ENCODE measurements at places on chromosomes 11 and 22.

DNA sequence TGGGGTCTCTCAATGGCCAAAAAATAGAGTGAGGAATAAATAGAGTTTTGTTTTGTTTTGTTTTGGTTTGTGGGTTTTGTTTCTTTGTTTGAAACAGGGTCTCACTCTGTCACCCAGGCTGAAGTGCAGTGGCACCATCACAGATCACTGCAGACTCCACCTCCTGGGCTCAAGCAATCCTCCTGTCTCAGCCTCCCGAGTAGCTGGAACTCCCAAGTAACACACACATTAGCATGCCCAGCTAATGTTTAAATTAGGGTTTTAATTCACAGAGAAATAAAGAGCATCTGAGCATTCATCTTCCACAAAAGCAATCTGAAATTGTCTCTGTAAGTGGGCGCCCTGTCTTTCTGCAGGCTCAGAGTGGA lies 9.2 kb upstream of the IFITM3 start:
- no peak for DNase-seq

GRCh38 chr11:112334381-112334780 lies 73.7 kb upstream of the PLET1 start:
- DNase-seq, result no peak

- no peak for DNase-seq
These were observed 76.9 kb downstream of the BCR start for GRCh38 chr22:23256986-23257888.

GRCh38 chr11:69054397-69055211 lies 5.9 kb downstream of the TPCN2 start:
- no peak for DNase-seq
